ENCODE measurements at places on chromosomes 4 and X.

- no peak for DNase-seq
Observed at GRCh38 chr4:86484241-86484640, 109.9 kb upstream of the PTPN13 start.

DNA sequence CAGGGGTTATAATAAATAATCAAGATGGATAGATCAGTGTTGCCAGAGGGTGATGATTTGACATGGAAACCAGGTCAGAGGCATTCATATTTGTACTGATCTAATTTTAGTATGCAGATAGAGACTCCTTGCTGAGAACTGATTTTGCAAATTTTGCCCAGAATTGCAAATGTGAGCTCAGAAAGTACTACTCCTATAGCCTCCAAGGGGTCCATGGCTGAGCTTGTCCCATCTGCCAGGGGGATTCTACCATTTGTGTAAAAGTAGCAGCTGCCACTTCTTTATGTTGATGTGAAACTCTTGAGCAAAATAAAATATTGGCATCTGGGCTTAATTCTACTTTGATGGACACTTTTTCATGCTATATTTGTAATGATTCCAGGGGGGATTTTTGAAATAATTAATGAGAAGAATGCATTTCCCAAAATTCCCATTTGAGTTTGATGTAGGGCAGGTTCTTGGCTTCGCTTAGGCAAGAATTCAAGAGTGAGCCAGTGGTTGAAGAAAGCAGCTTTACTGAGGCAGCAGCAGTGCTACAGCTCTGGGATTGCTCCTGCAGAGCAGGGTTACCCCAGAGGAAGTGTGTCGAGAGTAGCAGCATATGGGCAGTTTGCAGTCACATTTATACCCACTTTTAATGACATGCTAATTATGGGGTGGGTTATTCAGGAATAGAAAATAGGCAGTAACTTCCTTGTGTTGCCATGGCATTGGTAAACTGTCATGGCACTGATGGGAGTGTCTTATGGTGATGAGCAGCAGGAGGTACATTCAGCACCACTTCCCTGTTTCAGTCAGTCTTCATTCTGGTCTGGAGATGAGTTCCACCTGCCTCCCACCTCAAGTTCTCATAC lies 38.7 kb upstream of the DCLK2 start:
- DNase-seq = no peak

GRCh38 chrX:49230500-49231232 lies 2.5 kb downstream of the CACNA1F start:
- DNase-seq = peak; percentile 33

DNA sequence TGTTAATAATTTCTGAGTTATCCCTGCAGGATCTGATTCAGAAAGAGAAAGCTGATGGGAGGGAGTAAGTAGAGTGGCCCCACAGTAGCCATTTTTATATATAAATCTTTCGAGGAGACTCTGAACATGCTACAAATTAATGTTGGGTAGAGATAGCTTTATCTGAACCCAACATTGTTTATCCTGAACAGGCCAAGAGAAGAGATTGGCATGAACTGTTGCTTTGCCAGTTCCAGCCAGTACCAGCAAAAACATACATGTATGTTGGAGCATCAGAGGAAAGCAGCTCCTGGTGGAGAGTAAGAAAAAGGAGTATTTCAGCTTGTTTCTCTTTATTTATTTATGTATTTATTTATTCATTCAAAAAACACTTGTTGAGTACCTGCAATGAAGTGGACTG lies 1.6 kb downstream of the MAOA start:
- DNase-seq = no peak

- DNase-seq = no peak
Observed at GRCh38 chrX:52271206-52271605, 86.5 kb downstream of the MAGED4 start.

- DNase-seq = no peak
Observed at GRCh38 chr4:117425636-117426035, 340.3 kb upstream of the TRAM1L1 start.

GRCh38 chr4:2927016-2927695 lies 36.0 kb downstream of the NOP14 start:
- no peak for DNase-seq

GRCh38 chr4:145279122-145279960 lies 99.0 kb upstream of the OTUD4 start:
- DNase-seq = no peak

DNA sequence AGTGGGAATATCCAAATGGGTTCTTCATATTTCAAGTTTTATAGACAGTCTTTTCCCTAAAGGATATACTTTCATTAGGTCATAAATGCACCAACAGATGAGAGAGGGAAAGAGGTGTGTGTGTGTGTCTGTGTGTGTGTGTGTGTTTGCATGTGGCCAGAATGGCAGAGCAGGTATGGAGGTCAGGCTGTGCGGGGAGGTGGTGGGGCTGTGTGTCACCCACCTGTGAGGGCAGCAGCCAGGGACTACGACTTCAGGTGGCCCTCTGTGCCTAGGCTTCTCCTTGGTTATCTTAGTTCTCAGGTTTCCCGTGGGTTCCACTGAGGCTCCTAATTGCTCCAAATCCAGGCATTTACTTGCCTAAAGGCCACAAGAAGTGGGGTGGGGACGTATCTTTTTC lies 14.6 kb downstream of the HAND2 start:
- no peak for DNase-seq

DNA sequence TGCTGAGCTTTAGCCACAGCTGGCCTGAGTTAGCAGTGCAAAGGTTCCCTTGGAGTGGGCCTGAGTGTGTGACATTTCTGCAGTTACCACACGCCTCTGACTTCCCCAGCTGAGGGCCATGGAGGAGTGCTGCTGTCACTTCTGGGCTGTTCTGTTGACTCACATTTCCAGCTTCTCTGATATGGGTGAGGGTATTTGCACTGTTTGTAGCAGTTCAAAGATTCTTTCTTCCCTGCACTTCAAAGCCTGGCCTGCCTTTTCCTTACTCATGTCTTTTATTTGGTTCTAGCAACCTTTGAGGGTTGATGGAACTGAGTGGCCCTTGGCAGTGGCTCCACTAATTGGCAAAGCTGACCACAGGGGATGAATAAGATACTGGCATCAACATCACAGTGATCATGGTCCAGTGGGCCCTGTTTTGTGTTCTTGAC lies 26.4 kb upstream of the SCML1 start:
- no peak for DNase-seq

DNA sequence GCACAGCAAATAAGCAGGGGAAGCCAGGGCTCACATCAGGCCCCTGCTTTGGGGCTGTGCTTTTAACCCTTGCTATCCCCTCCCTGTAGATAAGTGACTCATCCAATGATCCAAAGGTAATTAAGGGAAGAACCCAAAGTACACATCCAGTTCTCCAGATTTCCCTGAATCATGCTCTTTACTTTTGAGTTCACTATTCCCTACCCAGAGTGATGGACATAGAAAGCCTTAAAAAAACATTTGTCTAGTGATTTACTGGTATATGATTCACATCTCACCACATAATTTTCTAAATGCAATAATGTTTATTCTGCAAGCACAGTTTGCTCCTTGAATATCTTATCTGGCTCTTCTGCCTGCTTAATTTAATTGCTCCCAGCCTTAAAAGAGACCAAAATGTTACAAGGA lies 136.2 kb downstream of the PPP3CA start:
- DNase-seq = no peak

DNA sequence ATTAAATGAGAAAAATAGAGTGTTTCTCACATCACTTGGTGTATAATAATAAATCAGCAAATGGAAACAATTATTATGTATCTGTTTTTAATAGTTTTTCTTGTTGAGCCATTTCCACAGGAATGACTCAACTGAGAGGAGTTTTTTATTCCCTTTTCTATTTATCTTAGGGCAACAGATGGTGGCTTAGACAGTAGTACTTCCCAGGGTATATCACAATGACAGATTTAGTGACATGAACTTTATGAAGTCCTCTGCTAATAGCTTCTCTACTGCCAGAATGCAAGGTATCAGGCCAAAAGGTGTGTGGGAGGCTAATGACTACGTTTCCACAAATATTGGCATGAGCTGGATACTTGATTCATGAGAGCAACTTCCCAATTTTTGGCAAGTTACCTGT lies 126.7 kb downstream of the HTR2C start:
- no peak for DNase-seq

DNA sequence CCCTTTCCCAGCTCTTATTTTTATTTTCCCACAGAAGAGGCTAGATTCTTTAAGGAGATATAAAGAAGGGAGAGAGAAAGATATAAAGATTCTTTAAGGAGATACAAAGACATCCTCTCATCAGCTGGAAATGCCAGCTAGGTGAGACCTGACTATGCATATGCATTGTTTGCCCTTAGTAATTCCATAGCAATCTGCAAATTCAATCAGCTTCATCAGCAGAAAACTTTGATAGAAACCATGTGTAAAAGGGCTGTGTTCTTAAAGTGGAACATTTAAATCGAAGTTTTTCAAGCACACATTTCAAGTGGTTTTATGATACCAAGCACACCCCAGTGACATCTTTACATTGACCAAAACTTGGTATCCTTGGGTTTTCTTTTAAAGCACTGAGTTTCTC lies 24.1 kb downstream of the FHL1 start:
- no peak for DNase-seq

- DNase-seq = no peak
Observed at GRCh38 chr4:99856166-99856565, 38.1 kb downstream of the LAMTOR3 start.

- DNase-seq = no peak
Observed at GRCh38 chrX:30654989-30655607, 1.9 kb downstream of the GK start.

DNA sequence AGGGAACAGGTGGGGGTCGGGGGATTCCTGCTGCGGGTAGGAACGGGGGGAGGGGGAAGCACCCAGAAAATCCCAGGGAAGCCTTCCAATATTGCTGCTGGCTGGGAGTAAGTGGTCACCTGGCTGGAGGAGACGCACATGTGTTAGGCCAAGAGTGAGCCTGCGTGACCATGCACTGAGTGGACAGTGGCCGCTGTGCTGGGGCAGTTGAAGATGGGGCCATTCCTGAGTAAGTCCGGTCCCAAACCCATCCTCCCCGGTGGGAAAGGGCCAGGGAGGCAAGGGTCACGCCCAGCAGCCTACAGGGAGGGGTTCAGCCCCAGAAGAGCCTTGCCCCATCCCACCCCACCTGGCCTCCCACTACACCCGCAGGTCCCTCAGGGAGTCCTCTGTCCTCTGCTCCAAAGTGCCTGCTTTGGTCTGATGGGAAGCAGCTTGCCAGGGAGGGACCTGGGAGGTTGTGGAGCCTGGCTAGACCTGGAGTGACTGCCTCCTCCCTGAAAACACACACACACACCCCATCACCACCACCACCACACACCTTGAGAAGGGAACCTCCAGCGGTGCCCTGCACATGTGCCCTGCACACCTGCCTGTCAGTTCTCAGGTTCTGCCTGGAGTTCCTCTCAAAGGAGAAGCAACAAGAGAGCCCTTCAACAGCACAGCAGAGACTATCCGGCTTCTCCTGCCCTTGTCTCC lies 6.1 kb downstream of the L1CAM start:
- DNase-seq = no peak

DNA sequence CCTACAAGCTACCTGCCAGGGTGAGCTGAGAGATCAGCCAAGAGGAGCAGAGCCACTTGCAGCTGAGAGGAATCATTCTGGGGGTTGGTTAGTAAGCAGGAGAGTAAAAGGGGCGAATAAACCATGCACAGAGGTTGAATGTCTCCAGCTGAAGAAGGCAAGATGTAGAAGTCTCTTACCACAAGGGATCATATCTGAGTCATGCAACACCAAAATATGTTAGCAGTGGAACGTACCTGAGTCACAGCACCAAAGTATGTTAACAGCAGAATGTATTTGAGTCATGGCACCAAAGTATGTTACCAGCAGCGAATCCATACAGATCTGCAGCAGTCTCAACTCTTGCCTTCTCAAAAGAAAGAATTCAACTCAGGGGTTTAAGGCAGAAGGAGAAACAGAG lies 29.9 kb downstream of the C4orf51 start:
- no peak for DNase-seq

GRCh38 chr4:154616731-154617130 lies 4.3 kb upstream of the FGG start:
- DNase-seq = no peak
